NCI-H1417 (cell line): ENCODE measurements at places on chromosomes 3 and 15.

GRCh38 chr15:94255540-94255939 lies 24.2 kb downstream of the MCTP2 start:
- no peak for DNase-seq

GRCh38 chr3:183428447-183429211 lies at the start of gene MCF2L2:
TSS of gene MCF2L2 (minus strand) at chr3:183428619. CDS start at chr3:183427977, 642 bp downstream.
- DNase-seq = peak; percentile 93

GRCh38 chr3:102206511-102207031 lies 228.2 kb upstream of the ZPLD1 start:
- no peak for DNase-seq

DNA sequence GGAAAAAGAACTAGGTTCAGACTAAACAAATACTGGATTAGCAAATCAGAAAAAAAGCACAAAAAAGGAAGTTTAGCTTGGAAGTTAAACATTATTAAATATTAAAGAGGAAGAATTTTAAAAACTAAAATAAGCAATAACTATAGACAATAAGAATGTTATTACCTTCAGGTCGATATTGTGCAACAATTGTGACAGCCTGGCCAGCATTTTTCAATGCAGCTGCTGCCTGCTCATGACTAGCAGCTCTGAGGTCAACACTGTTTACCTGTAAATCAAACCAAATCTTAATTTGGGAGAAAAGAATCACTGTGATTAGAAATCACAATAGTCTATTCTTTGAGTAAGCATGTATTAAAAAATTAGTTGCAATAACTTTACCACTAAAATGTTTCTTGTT lies 75.1 kb upstream of the MELTF start:
- DNase-seq = no peak

DNA sequence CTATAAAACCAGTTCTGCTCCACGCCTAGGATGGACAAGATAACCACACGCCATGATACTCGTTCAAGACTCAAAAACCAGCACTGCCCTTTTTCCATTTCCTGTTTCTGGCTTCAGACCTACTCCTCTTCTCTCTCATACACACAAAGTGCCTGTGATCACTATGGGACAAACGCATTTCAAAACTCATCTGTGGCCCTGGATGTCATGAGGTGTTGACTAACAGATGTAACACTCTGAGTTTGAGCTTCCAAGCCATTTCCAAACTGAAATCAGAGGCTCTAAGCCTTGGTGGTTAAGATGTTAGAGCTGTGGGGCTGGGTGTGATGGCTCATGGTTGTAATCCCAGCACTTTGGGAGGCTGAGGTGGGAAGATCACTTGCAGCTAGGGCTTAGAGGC lies 55.7 kb upstream of the LMOD3 start:
- no peak for DNase-seq

DNA sequence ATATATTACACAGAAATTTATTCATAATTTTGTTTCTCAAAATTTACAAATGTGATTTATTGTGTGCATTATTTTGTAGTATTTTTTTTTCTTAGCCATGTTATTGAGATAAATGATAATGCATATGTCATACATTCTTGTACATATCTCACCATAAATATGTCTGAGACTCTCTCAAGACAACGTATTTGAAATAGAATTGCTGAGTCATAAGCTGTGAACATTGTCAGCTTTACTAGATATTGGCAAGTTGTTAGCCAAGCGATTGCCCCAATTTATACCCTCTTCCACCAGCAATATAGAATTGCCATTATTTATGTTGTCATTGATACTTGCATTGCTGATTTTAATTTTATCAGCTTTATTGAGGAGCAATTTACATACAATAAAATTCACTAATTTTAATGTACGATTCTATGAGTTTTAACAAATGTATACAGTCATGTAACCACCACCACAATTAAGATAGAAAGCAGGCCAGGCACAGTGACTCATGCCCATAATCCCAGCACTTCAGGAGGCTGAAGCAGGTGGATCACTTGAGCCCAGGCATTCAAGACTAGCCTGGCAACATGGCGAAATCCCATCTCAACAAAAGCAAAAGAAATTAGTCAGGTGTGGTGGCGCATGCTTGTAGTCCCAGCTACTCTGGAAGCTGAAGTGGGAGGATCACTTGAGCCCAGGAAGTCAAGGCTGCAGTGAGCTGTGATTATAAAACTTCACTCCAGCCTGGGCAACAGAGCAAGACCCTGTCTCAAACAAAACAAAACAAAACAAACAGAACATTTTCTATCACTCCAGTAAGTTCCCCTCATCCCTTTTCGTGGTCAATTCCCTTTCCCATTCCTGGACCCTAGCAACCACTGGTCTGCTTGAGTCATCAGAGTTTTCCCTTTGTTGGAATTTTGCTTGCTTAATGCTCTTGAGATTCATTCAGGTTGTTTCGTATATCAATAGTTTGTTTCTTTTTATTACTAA lies 373.1 kb downstream of the MFSD1 start:
- no peak for DNase-seq

DNA sequence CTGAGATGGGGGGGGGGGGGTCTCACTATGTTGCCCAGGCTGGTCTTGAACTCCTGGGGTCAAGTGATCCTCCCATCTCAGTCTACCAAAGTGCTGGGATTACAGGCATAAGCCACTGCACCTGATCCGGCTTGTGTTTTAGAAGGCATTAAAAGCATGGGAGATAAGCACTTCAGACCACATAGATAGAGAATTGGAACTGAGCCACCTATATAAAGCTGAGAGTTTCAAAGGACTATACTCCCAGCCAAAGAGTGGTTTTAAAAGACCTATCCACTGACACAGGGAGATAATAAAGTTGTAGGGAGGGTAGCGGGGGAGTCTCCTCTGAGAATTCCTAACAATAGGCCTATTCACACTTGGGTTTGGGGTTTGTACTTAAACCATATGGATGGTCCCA lies 34.8 kb downstream of the DENND4A start:
- no peak for DNase-seq

DNA sequence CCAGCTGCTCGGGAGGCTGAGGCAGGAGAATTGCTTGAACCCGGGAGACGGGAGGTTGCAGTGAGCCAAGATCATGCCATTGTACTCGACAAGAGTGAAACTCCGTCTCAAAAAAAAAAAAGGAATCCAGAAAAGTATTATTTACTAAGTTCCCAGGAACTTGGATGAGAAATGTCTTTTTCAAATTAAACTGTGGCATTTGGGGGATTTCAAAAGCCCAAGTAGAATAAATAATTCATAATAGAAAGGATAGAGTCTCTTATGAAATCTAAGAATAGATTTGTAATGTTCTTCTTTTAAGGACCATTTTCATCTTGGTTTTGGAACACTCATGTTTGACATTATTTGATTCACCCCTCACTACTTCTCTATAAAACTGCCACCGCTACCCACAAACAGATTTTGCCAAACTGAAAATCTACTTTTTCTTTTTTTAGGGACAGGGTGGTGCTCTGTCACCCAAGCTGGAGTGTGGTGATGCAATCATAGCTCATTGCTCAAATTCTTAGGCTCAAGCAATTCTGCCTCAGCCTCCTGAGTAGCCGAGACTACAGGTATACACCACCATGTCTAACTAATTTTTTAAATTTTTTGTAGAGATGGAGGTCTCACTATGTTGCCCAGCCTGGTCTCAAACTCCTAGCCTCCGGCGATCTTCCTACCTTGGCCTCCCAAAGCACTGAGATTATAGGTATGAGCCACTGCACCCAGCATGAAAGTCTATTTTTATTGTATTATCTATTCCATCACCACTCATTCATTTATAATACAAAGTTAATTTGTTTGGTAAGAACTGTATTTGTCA lies 99.3 kb downstream of the SENP2 start:
- no peak for DNase-seq

- no peak for DNase-seq
Observed at GRCh38 chr3:31840252-31840651, 140.8 kb downstream of the OSBPL10 start.

GRCh38 chr3:64088408-64089205 lies 65.3 kb upstream of the PSMD6 start:
- peak; percentile 85 for DNase-seq

DNA sequence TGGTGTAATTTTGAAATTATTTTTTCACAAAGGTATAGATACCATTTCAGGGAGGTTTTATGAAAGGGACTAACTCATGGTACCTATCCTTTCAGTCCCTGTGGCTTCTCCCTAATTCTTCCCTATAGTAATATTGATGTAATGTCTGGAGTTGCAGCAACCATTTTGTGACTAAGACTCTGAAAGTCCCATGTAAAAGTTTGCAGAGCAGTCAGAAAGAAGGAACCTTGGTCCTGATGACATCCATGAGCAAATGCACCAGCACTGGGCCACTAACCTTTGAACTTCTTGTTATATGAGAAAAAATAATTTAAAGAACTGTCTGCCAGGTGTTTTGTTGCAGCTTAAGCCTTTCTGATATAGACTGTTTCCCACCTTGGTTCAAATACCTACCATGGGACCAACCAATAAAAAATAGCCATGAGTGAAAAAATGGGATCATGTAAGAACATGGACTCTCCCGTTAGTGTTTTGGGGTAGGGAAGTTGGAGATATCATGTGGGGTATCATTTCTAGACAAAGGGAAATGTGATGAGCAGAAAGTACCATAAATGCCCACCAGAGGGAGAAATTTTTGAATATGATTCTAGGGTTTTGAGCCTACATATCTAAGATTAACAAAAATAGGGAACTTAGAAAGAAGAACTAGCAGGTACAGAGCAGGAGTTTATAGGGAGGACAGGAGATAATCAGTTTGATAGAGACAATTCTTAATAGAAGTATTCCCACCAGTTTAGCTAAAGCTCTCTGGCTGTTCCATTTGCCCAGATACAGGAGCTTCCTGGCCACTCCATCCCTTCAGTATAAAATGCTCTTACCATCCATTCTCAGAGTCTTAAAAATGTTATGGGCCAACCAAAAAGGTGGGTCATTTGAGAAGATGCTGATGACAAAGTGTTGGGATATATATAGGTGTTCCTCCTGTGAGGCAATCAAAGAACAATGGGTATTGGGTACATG lies 3.4 kb upstream of the CPOX start:
- DNase-seq = peak; percentile 3

GRCh38 chr3:30241721-30242120 lies 364.7 kb upstream of the TGFBR2 start:
- no peak for DNase-seq

DNA sequence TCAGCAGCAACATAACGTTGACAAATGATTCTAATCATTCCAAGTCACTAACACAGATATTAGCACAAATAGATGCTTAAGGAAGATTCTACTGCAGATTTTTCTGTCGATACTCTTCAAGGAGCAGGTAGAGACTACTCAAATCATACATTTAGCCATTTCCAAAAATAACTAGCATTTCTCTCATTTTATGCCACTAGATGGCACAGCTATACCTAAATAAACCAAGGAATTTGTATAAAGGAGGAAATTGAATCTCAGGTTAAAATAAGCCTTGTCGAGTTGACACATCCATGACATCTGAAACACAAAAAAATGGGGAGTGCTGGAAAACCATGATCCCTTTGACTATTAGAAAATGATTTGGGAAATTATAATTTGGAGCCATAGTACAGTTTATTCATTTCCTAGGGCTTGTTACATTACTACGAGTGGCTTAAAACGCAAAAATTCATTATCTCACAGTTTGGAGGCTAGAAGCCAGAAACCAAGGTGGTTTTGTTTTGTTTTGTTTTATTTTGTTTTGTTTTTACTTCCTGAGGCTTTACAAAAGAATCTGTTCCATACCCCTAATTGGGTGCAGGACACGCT lies 59.5 kb upstream of the STRIT1 start:
- DNase-seq = peak; percentile 79

DNA sequence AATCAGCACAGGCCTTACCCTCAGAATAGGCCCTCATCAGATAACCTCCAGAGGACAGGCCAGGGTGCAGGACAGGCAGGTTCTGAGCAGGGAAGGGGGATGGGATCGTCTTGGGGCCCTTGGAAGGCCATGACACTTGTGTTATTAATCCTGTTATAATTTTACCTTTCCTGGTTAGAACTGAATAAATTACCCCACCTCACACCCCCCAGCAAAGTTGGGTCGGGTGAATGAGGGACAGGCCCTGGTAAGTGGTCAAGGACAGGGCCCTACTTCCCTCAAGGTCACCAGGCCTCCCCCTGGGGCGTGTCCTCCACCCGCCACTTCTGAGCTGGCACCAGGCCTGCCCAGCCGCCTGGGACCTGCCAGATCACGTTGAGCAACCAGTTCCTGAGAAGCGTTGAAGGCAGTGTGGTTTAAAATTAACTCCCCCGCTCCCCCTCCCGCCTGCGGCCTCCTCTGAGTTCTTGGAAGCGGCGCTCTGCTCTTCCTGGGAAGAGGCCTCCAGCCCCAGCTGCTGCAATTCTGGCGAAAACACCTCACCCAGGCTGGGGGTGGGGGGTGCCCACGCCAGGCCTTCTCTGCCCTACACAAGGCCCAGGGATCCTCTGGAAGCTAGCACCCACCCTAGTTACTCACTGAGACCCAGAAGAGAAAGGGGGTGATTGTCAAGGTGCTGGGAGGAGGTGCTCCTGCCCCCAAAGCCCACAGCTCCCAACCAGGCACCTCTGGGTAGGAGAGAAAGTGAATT lies 10.6 kb downstream of the CISH start:
- peak; percentile 75 for DNase-seq

DNA sequence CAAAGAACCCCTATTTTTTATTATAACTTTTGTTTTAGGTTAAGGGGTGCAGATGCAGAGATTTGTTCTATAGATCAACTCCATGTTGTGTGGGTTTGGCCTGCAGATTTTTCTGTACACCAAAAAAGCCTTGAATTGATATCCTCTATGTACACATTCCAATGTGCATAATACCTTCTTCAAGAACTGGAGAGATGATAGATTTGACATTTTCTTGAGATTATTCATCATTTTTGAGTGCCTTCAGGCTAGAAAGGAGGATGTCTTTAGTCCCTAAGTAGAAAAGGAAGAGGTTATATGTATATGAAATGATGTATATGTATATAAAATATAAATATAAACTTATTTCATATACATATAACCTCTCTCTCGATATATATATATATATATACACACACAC lies 1190.0 kb upstream of the ALCAM start:
- no peak for DNase-seq

DNA sequence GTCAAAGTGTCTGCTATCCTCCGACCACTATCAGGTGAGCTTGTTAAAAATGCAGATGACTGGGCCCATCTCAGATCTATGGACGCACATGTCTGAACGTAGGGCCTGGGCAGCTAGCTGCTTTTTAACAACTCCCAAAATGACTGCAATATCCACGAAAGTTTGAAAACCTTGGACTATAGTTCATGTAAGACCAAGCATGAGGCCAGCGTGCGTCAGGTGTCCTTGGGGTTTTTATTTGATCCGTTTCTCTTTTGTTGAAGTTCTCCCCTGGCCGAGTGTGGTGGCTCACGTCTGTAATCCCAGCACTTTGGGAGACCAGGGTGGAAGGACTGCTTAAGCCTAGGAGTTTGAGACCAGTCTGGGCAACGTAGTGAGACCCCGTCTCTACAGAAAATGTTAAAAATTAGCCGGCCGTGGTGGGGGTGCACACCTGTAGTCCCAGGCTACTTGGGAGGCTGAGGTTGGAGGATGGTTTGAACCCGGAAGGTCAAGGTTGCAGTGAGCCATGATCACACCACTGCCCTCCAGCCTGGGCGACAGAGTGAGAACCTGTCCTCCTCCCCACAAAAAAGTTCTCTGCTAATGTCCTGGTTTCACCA lies 9.5 kb downstream of the SLC51A start:
- no peak for DNase-seq
